ENCODE measurements at places on chromosomes 2 and 18.

DNA sequence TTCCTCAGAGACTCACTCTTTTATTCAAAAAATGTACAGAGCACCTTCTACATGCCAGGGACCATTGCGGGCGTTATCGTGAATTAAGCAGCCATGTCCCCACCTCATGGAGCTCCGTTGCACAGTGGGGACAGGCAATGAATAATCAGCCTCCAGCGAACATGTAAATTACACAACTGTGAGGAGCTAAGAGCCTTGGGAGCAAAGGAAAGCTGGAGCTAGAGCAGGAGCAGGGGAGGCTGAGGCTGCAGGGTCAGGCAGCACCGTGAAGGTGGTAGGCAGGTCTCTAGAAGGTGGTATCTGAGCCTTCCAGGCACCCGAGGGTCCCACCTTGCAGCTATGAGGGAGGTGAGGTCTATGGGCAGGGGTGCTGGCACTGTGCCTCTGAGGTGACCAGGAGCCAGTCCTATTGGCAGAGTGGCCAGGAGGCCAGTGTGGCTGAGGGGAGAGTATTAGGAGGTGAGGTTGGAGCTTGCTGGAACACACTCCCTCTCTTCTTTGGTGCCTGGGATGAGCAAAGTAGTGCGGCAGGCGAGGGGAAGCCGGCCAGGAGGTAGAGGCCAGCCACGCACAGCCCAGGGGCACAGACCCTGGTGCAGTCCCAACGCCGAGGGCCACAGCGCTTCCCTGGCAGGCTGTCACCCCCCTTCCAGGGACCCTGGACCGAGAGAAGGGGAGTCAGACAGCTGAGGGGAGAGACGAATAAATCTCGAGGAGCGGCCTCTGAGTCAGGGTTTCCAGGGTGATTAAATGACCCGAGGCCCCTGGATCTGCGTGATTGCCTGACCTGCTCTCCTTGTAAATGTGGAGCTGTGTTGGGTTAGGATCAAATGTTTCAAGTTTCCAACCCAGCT, 167.3 kb downstream of the SEPTIN10 start:
- no peak for DNase-seq

GRCh38 chr2:23606968-23607367, 222.0 kb downstream of the KLHL29 start:
- DNase-seq: no peak

DNA sequence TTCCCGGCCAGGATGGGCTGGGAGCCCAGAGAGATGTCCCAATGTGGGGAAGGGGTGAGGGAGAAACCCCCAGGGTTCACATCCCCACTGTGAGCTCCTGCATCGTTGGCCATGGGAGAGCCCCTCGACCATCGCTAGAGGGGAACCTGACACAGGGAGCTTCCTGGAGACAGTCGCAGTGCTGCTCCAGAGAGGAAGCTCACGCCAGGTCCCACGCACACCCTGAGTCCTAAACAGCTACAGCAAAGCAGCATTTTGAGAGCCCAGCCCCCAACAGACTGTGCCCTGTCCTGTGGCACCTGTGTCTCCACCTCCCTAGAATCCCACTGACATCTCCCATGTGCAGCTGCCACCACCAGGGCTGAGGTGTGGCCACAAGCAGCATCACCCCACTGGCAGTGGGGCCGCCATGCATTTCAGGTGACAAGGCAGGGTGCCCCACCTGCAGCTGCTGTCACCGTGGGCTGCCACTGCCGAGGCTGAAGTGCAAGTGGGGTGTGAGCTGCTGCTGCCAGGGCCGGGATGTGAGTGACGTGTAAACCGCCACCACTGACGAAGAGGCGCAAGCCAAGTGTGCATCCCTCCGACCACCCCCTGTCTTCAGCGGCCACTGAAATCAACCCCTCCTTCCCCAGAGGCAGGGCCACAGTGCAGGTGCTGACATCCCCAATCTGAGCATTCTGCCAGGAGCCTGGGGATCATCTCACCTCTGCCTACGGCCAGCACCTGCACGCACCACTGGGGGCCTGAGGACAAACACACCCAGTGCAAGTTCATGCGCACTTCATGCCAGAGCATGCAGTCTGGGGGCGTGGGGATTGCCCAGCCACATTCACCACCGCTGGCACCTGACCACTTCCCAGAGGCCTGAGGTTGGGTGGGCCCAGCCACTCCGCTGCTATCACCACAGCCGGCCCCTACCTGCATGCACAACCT, 467.7 kb upstream of the SALL3 start:
- DNase-seq: no peak

DNA sequence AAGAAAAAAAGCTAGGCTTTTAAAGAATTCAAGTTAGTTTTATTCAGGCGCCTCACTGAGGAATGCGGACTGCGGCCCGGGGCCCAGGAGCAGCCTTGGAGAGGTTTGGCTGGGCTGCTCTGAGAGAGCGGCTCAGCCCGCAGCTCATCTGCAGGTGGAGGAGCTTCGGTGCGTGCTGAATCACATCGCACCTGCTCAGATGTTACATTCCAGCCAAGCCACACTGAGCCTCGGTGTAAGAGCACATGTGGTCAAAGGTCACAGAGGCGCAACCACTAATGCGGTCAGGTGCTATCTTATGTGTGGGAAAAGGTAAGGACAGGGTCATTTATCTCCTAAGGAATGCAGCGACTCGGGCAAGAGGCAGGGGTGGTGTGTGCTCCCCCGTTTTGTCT, 17.1 kb upstream of the CNDP1 start:
- DNase-seq: no peak

DNA sequence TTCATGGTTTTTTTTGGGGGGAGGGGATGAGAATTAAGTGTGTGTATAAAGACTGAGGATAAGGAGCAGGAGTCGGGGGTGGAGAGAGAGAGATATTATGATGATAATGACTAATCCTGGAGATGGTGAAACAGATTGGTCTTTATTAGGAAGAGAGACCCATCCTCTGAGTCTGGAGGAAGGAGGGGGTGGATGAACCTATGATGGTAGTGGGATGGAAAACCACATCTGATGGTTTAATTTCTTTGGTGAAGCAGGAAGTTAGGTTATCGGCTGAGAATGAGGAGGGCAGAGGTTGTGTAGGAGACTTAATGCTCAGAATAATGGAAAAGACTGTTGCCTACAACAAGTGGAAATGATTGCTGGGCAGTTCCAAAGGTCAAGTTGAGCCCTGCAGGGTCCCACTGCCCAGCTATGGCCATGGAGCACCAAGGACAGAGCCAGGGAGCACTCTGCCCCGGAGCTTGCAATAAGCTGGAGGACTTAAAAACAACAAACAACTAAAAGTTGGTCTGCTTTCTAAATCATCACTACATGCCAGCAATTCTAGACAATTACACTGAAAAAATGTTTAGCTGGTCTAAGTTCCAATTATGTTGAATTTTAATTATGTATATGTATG, 7.9 kb downstream of the SLC16A14 start:
- DNase-seq: no peak

GRCh38 chr2:101396316-101396717, 9.0 kb upstream of the CREG2 start:
- DNase-seq: no peak

- no peak for DNase-seq
Measured at GRCh38 chr18:62437235-62438017, 85.4 kb upstream of the ZCCHC2 start.

DNA sequence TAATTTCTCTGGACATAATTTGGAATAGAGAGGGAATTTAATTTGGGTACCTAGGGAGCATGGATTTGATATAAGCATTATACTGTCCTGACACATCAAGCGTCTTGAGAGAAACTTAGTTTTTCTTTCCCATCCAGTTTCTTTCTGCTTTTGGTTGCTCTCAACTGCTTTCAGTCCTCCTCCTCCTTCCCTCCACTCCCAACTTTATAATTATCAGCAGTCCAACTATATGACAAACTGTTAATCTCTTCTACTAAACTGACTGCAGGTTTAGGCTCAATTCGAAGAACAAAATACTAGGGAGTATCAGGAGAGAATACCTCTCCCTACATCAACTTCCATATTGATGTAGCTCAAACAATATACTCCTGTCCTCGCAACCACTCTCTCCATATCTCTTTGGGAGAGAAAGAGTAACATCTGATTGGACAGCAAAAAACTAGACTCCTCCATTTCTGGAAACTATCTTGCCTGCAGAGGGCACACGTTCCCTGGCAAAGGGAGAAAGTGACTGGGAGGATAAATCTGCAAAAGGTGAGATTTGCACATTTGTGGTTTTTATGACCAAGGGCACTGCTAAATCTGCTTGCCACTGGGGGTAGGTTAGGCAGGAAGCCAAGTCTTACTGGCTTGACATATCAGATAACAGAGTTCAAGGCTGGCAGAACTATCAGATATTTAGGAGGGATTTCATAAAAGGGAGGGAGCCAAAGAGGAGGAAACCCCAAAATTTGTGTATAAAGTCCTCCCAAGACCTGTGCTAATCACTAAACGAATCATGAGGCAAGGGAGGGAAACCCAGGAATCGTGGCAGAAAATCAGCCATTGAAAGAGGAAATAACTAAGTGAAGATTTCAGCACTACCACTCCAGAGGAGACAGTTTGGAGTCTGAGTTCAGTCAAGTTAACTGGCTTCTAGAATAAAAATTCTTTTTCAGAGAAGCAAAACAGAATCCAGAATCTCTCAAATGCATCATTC, 40.0 kb downstream of the ICA1L start:
- DNase-seq: no peak

GRCh38 chr18:980586-980985, 75.9 kb downstream of the ADCYAP1 start:
- DNase-seq: no peak

DNA sequence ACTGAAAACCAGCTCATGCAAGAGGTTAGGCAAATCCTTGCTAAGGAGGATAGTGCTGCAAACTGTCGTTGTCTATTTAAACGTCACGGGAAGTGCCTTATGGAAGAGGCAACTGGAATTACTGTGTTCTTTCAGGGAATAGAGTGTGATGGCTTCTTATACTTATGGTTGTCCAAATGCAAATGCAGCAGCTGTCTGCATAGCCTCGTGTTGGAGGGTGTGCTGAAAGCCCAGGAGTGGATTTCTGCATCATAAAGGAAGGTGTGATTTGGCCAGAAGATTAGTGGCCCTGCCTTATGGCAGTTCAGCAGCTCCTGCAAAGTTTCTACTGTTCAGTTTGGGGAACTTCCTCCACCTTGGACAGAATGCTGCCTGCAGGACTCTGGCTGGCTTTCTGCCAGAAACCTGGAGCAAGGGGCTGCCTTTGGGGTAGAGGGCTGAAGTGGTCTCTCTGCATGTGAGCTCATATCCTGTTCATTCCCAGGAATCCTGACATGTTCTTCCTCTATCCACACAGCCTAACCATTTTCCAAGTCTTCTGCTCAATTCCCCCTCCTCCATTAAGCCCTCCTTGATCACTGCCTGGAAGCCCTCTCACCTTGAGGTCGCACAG, 321.2 kb upstream of the CXCR4 start:
- DNase-seq: no peak

DNA sequence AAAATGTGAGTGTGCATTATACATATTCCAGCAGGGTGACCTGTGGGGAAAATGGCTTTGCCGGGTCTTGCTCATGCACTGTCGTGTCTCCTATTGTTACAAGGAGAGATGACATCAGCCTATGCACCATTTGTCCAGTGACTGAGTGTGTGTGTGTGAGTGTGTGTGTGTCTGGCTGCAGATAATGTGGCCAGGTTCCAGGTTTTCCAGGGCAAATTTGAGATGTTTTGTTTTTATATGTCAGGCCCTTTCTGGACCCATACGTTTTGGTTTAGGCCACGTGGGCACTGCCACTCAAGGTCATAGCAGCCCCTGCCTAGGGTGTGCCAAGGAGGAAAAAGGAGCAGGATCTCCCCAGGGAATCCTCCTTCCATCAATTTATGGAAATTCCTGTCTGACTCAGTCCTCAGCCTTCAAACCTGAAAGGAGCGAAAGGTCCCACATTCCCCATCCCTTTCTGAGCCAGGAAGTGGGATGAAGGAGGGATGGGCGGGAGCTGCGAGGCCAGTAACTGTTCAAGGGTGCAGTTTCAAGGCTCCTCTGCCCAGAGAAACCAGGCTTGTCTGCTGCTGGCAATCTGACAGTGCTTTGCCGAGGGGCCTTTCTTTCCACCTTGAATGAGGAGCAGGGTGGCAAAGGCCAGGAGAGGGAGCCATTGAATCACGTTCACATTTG, 93.0 kb upstream of the SMAD2 start:
- peak; percentile 22 for DNase-seq

- DNase-seq: no peak
Measured at GRCh38 chr2:171824086-171824485, 70.0 kb downstream of the SLC25A12 start.

GRCh38 chr2:108621087-108621559, 86.9 kb downstream of the LIMS1 start:
- DNase-seq: no peak

GRCh38 chr2:134027980-134028379, 225.9 kb upstream of the MGAT5 start:
- DNase-seq: no peak

DNA sequence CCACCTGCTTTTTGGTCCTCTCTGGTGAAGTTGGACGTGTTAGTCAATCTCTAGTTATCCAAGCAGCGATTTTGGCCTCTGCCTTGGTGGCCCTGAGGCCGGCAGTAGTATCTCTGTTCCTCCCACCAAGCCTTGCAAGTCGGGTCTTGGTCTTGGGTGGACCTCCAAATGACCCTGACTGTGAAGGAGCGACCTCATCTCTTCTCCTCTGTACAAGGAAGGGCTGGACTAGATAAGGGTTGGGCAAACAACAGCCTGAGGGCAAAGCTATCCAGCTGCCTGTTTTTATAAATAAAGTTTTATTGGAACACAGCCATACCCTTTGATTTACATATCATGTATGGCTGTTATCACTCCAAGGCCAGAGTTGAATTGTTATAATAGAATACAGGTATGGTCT, 74.6 kb upstream of the FOSL2 start:
- DNase-seq: no peak

DNA sequence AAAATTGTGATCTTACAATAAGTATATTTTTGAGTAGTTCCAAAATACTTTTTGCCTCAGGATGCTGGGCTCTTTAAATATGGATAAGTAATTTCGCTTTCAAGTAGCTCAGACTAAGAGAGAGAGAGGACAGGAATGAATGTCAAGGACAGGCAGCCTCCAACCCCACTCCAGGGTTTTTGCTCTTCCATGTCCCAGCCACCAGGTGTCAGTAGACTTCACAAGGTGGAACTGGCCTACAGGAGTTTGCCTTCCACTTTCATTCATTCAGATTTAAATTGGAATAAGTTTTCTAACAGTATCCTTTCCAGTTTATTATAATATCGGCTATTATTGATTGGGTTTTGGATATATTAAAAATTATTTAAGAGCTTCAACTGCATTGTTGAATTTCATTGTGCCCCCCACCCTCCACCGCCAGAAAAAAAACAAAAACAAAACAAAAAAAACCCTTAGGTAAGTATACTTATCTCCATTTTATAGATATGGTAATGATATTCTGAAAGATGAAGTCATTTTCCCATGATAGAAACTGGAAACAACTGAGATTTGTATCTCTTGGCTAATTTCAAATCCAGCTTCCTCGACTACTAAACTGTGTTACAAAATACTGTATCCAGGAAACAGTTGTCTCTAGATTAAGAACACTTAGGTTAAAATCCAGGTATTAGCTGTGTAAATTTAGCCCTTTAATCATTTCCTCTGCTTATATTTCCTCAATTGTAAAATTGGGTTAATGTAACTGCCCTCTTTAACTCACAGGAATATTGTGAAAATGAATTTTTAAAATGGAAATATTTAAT, 793.1 kb downstream of the ERBB4 start:
- DNase-seq: peak; percentile 14

- no peak for DNase-seq
Measured at GRCh38 chr2:152243761-152244640, 68.4 kb upstream of the STAM2 start.

GRCh38 chr2:62775367-62775668, 69.8 kb downstream of the EHBP1 start:
- DNase-seq: no peak

Data from NCI-H1417 treated with DMSO at 0.1 percent for 48 hours (cell line).